ENCODE measurements at places on chromosomes 5 and 9.

DNA sequence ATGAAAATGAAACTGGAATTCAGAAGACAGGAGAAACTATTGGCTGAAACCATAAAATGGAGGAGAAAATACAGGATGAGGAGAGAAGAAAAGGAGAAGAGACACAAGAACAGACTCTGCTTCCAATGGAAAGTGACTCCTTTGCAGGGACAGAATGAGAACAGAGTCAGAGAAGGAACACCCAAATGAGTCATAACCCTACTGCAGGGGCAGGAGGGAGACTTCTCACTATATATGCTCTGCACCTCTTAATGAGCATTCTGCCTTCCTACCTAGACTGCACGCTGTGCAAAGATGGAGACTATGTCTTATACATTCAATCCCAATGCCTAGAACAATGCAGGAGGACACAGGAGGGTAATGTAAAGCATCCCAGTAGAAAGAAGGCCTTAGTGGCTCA is 2.1 kb downstream of the SAXO1 start:
- DNase-seq = no peak

DNA sequence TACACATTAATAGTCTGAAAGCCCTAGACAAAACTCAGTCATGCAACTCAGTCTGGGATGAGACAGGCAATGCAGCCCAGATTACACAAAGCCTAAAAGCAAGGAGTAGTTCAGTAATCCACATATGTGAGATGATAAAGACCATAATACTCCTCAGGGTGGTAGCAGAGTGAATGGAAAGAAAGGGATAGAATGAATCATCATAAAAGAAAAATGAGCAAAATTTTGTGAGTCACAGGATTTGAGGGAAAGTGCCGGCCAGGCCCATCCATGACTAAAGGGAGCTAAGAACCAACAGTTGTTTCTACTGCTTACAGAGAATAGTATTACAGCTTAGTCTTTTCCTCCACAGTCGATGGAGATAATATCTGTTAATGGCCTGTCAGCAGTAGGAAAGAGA is 90.0 kb upstream of the POU5F2 start:
- no peak for DNase-seq

DNA sequence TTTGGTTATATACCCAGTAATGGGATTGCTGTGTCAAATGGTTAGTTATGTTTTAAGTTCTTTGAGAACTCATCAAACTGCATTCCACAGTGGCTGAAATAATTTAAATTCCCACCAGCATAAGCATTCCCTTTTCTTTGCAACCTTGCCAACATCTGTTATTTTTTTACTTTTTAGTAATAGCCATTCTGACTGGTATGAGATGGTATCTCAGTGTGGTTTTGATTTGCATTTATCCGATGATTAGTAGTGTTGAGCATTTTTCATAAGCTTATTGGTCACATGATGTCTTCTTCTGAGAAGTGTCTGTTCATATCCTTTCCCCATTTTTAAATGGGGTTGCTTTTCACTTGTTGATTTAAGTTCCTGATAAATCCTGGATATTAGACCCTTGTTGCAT is 435.7 kb upstream of the RIOK2 start:
- DNase-seq = no peak

GRCh38 chr9:112404508-112404932 is 24.6 kb downstream of the HSDL2 start:
- DNase-seq = no peak

DNA sequence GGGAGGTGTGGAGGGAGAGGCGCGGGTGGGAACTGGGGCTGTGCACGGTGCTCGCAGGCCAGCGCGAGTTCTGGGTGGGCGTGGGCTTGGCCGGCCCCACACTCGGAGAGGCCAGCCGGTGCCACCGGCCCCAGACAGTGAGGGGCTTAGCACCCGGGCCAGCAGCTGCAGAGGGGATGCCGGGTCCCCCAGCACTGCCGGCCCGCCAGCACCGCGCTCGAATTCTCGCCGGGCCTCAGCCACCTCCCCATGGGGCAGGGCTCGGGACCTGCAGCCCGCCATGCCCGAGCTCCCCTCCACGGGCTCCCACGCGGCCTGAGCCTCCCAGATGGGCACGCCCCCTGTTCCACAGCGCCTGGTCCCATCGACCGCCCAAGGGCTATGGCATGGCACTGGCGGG is 104.6 kb downstream of the GLIS3 start:
- DNase-seq = no peak

- no peak for DNase-seq
Observed at GRCh38 chr5:3787604-3788003, 192.0 kb downstream of the IRX1 start.

GRCh38 chr5:76544268-76544926 is 78.8 kb downstream of the F2RL2 start:
- peak; percentile 20 for DNase-seq

DNA sequence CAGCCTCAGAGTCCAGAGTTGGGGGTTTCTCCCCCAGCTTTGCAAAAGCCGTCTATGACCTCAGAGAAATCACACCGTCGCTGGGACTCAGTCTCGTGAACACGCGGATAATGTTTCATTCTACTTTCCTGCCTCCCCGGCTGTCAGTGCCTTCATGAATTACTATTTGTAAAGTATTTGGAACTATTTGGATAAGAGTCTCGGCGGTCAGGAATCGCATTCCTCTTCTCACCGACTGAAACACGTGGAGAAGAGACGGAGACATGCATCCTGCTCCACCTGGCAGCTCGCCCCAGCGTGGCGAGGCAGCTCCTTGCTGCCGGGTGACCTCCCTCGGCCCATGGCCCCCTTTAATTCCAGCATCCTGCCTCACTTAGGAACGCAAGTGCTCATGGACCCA is 23.9 kb downstream of the IRX2 start:
- no peak for DNase-seq

- DNase-seq = no peak
Observed at GRCh38 chr5:147223948-147224791, 10.7 kb upstream of the STK32A start.

DNA sequence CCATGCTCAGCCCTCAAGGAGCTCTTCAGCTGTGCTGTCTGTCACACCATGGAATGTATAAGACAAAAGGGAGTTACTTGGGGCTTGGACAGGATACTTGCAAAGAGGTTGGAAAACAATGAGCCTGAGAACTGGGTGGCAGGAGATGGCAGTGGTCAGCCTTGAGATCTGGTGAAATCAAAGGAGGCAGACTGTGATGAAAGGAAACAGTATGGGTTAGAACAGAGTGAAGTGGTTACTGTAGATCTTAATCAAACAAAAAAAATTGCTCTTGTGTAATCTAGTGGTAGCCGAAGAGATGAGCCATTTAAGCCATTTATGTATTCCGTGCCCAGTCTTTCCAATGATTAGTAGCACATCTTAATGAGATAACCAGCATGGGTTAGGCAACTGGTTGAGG is 142.2 kb downstream of the SV2C start:
- DNase-seq = no peak

GRCh38 chr5:15266841-15267240 is 233.1 kb upstream of the FBXL7 start:
- no peak for DNase-seq

- no peak for DNase-seq
Observed at GRCh38 chr9:99052815-99053715, 51.8 kb upstream of the TGFBR1 start.

- DNase-seq = no peak
Observed at GRCh38 chr9:130692321-130692720, 1.3 kb upstream of the EXOSC2 start.

DNA sequence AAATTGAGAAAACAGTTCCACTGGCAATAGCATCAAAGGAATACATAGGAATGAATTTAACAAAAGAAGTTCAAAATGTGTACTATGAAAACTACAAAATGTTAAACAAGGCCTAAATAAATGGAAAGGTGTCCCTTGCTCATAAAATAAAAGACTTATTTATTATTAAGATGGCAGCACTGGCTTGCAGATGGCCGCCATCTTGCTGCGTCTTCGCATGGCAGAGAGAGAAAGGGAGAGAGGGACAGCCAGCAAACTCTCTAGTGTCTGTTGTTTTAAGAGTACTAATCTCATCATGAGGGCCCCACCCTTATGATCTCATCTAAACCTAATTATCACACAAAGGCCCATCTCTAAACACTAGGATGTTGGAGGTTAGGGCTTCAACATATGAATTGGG is 47.1 kb downstream of the ABLIM3 start:
- DNase-seq = no peak

GRCh38 chr5:171363846-171364245 is 23.8 kb upstream of the NPM1 start:
- no peak for DNase-seq

DNA sequence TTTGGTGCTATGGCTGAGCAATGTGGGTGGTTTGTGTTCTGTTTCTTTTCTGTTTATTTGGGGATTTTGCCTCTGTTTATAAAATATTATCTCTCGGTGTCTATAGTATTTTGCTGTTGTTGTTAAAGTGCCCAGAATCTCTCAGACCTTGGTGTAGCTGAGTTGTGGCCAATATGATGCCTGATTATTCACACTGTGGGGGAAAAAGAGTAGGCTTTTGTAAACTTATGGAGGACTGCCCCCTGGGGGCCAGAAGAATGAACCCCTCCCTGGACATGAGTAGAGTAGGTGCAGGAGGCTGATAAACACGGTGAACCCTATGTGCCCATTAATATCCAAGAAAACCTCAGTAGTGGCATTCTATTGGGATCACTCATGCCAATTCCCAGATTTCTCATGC is 49.0 kb upstream of the DPYSL3 start:
- no peak for DNase-seq

DNA sequence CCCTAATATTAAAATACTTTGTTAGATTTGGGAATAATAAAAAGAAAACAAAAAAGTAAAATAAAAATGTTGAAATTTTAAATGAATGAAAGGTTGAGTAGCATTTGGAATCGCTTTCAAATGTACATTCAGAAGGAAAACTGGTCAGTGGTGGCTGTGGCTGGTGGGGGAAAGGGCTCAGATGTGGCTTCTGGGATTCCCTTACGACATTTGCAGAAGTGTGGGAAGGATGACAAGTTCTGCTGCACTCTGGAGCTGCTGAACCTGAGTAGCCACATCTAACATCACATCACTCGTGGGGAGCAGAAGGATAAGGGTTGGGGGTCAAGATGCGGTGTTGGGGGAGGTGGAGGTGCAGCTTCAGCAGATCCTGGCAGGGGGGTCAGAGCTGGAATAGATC is 25.6 kb upstream of the CAST start:
- no peak for DNase-seq

- DNase-seq = no peak
Observed at GRCh38 chr9:9631284-9631683, 981.5 kb downstream of the PTPRD start.

DNA sequence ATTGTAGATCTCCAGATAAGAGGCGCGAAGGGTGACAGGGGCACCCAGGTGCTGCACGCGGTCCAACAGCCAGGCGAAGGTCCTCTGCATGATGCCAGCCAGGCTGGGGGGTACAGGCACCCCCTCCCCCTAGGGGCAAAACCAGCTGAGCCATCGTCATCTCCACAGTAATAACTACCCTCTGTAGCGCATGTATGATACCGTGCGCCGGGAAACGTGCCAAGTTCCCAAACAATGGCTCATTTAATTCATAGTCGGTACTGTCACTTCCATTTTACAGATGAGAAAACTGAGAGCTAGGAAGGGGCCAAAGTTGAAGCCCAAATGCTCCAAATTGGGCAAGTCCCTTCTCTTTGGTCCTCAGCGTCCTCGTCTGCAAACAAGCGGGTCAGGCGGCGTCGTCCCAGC is 1.5 kb downstream of the KIF12 start:
- DNase-seq = no peak

DNA sequence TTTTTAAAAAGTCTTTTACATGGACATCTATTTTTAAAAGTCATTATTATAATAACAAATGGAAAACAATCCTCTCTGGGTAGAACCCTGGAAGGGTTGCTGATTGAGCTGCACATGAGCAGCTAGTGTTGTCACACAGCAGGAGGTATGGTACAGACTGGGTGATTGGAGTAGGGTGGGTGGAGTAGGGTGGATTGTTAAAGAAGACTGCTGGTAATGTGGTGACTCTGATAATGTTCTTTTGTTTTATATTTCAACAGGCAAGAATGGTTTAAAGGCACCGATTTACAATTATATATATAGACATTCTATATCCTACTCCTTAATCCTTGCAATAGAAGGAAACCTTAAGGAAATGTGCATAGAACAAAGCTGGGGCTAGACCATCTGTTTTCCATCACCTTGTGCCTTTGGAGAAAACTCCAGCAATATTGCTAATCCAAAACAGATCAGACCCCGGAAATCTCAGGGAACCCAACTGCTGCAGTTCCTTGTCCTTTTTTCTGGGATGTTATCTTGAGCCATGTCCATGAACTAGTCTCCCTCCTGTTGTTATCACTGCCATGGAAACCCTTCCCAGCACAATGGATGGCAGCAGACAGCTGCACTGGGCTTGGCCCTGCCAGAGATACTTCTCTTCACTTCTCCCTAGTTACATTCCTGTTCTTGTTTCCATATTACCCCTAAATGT is 129.7 kb downstream of the YIPF5 start:
- no peak for DNase-seq

GRCh38 chr5:59245198-59245597 is 648.3 kb downstream of the PDE4D start:
- no peak for DNase-seq

- peak; percentile 79 for DNase-seq
Observed at GRCh38 chr5:177403792-177404640, 3.6 kb upstream of the PFN3 start.

DNA sequence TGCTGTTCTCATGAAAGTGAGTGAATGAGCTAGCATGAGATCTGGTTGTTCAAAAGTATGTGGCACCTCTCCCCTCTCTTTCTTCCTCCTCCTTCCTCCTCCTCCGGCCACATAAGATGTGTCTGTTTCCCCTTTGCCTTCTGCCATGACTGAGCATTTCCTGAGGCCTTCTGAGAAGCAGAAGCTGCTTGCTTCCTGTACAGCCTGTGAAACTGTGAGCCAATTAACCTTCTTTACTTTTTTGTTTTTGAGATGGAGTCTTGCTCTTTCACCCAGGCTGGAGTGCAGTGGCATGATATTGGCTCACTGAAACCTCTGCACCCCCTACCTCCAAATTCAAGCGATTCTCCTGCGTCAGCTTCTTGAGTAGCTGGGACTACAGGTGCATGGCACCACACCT is 6.1 kb downstream of the S100Z start:
- DNase-seq = no peak
